ENCODE measurements at places on chromosomes 3 and 15.
A peak's percentile ranks its signal among the peaks of the same experiment; 100 is the strongest.

- DNase-seq: no peak
These were observed 3.7 kb downstream of the CAV3 start for GRCh38 chr3:8737301-8737700.

- DNase-seq: no peak
These were observed 43.3 kb upstream of the CCDC174 start for GRCh38 chr3:14608298-14608697.

GRCh38 chr3:29755416-29755815, 474.5 kb downstream of the RBMS3 start:
- DNase-seq: no peak

DNA sequence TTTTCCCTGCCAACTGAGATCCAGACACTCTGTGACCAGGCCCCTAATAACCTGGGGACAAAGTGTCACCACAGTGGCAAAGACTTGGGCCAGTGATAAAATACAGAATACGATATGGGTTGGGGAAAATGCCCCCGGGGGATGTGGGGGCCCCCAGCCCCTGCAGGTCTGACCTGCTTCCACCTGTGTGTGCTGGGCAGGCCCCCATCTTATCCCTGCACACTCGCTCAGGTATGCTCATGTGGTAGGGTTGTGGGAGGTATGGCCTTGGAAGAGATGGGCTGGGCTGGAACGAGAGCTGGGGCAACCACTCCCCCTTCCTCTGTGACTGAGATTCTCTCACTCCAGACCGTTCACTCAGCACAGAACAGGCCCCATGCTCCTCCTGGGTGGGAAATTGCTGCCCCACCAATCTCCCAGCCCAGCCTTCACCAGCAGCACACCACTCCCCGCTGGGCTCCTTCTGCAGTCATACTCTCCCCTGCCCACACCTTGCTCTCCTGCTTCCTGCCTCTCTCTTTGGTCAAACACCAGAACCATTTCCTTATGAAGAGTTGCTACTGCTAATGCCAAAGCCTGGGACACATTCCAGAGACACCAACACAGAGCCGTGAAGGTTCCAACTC, 9.6 kb upstream of the CPEB1 start:
- no peak for DNase-seq

GRCh38 chr3:193052354-193053045, 134.8 kb upstream of the MB21D2 start:
- no peak for DNase-seq

- no peak for DNase-seq
These were observed 37.9 kb downstream of the DPH6 start for GRCh38 chr15:35507932-35508638.

DNA sequence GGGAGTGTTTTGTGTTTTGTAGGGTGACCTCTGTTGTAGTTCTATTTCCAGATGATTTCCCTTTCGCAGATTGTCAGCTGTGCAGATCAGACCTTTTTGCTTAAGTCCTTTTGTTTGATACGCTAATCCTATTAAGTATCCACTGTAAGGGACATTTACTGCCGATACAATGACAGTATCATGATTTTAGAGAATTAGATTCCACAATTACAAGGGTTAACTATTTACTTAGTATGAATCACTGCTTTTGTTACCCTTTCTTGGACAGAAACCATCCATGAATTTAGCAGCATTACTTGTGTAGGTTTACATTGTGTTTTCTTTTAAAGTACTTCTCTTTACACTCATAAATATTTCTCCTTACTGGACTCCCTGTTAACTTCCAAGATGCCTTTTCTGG, 31.4 kb downstream of the ZNF662 start:
- DNase-seq: no peak

DNA sequence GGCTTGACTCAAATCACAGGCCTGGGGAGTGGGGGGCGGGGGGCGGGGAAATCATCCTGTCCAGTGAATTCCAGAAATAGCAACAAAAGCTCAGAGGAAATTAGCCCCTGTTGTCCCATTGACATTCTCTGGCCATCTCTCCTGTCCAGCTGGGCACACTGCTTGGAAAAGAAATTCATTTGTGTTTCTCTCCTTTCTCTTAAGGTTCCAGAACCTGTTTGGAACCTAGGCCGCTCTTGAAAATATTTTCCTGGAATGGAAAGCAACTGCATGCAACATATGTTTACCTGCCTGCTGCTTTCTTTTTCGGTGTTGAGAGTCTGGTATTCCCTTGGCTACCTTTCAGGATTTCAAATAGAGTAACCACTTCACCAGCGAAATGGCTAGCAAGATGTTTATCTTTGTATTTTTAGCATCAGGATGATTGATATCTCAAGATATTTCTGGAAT, 169.0 kb downstream of the GHSR start:
- peak; percentile 40 for DNase-seq

- DNase-seq: no peak
These were observed 230.6 kb upstream of the CNTN3 start for GRCh38 chr3:74845081-74845480.

DNA sequence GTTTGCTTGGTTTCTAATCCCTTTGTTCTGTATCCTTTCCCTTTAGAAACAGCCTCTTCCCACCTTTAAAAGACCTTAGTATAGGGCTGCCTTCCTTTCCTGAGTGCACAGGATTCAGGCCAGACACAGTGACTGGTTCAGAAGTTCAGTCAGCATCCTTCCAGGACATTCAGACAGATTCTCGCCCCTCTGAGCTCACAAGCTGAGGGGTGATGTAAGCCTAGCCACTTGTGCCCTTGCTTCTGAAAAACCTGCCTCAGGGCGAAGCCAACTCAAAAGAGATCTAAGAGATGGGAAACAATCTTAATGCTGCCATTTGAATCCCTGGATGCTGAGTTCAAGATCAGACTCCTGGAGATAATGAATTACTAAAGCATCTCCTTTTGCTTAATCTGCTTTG, 6.7 kb upstream of the NSMCE3 start:
- no peak for DNase-seq

- DNase-seq: no peak
These were observed 142.7 kb upstream of the RBMS3 start for GRCh38 chr3:29138171-29138570.

DNA sequence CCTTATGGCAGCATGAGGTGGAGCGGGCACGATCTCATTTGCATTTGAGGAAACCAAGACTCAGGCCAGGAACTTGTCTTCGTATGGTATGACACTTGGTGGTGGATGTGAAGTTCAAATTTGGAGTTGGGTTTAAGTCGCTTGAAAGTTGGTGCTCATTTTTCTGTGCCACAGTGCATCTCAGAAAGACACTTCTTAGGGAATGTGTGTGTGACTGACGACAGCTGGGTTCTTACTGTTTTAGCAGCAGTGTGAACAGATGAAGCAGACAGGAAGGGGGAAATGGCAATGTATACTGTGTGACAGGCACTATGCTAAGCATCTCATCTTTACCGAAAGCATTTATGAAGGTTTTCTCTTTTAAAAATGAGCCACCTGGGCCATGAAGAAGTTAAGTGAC, 75.4 kb downstream of the SEC22A start:
- DNase-seq: no peak

- DNase-seq: peak; percentile 68
These were observed 48.7 kb downstream of the COL8A1 start for GRCh38 chr3:99686955-99687612.

- no peak for DNase-seq
These were observed 170.8 kb downstream of the ALCAM start for GRCh38 chr3:105537371-105538080.

GRCh38 chr3:170572665-170573253, 13.1 kb downstream of the SLC7A14 start:
- no peak for DNase-seq

DNA sequence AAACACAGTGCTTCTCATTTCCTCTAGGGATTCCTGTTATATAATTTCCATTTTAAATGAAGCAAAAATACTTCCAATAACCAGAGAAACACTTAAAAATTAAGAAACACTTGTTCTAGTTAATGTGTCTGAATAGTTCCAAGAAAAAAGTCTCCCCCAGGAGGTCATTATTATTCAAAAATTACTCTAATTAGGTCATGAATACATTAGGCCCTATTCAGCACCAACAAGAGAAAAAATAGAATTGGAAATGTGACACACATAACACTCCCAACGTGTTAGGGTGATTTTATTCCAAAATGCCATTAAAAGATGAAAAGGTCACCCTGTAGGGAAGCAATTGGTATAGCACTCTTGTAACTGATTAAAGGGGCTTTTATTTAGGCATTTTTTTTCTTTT, 382.1 kb downstream of the TUSC7 start:
- no peak for DNase-seq

DNA sequence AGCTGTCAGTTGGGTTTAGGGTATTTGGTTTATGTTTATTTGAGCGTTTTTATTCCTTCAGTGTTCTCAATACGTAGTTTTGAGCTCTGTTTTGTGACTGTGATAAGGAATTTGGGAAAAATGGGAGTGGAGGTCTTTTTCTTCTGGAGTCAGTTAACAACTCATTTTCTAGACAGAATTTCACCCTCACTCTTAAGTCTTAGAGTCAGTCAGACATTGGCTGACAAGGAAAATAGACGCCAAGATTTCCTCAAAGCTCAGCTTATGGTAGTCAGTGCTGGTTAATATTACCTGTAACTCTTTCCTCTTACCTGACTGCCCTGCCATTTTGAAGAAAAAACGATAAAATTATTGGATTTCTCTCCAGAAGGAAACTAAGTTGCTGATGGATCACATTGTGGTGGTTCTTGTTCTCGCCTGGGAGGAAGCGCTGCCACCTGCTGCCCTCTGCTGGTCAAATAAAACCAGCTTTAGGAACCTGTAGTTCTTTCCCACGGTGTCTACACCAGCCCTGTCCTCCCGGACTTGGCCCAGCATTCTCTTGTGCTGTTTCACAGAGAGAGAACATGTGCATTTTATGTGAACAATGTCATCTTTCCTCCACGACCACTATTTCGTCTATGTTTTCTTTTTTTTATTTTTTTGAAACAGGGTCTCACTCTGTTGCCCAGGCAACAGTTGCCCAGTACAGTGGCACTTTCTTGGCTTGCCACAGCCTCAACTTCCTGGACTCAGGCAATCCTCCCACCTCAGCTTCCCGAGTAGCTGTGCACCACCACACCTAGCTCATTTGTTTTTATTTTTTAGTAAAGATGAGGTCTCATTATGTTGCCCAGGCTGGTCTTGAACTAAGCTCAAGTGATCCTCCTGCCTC, 41.4 kb upstream of the UMPS start:
- DNase-seq: peak; percentile 73

DNA sequence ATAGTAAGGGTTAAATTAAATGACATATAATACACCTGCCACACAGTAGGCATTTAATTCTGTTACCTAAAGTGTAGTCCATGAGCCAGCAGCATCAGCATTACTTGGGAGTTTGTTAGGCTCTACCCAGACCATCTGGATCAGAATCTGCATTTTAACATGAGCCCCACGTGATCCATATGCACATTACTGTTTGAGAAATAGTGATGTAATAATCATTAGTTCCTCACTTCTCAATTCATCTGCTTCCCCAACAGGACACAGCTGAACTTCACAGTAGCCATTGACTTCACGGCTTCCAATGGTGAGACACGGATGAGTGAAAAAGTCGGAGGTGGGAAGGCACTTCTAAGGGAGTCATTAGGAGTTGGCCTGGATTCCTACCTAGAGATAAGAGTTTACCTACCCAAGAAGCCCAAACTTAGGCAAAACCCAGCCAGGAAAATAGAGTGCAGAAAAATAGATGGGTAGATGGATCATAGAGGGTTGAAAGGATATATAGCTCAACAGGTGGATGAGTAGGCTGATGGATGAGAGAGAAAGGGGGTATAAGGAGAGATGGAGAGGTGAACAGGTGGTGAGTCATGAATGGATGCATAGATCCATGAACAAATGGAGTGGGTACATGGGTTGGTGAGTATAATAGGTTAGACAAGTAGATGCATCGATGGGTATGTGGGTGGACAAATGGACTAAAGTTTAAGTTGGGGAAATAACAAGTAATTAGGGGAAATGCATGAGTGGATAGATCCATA, 13.3 kb downstream of the CPNE9 start:
- no peak for DNase-seq

DNA sequence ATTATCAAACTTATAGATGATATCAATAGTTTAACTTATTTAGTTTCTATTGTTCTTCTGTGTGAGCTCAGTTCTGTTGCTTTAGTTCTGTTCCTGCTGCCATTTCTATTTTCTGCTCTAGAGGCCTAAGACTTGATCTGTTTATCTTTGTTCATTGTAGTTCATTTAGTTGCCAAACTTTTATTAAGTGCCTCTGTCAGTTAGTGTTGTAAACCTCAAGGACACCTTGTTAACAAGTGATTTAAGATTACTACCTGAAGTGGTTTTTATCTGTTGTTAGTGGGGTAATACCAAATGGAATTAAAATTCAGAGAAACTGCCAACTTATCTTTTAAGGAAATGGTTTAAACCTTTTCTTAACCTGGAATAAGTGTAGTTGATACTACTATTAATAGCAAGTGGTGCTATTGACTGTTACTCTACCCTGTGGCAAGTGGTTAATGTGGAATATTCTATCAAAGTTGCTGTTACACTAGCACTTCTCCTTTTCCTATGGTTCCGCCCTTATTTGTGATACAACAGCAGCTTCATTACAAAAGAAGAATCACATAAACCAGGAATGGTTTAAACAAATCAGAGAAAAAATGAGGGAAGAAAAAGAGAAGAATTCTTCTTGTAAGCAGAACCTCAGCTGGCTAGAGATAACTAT, 500.6 kb upstream of the GOLIM4 start:
- DNase-seq: no peak

- DNase-seq: no peak
These were observed 84.6 kb downstream of the ANO10 start for GRCh38 chr3:43537225-43537624.

GRCh38 chr3:24951180-24951579, 456.5 kb upstream of the THRB start:
- DNase-seq: no peak

GRCh38 chr15:45536934-45537333, 14.4 kb upstream of the SLC30A4 start:
- DNase-seq: no peak

DNA sequence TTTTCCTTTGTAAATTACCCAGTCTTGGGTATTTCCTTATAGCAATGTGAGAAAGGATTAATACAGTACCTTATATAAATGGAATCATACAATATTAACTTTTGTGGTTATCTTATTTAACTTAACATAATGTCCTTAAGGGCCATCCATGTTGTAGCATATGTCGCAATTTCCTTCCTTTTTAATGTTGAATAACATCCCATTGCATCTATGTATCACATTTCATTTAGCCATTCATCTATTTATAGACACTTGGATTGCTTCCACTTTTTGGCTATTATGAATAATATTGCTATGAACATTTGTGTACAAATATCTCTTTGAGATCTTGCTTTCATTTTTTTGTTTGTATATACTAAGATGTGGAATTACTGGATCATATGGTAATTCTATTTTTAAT, 342.2 kb downstream of the PDCD6IP start:
- DNase-seq: no peak

Measured in right hindlimb (tissue), 1 donor.